A549 treated with GW870086 at 1 μM for 4 hours (cell line): ENCODE measurements at places on chromosomes 4 and X. TPM values are rescaled to one million over a fixed set of nuclear protein-coding genes. Genes with fewer than 3 reads are reported as not detected.

SYP gene
- total RNA-seq = 2.7 to 3.5 TPM (median 3.0 TPM) in 5 replicates

ETDA gene
- total RNA-seq = not detected in 5 replicates

MAGEA8 gene
- not detected in 5 replicates for total RNA-seq

RTL9 gene
- total RNA-seq = 0.06 to 0.13 TPM (median 0.09 TPM) in 5 replicates

RASL11B gene
- total RNA-seq = 0.08 to 0.11 TPM in 2 of 5 replicates, not detected in the others

CNGA1 gene
- not detected in 5 replicates for total RNA-seq
